ENCODE measurements at places on chromosomes 7 and 10. TPM values are rescaled to one million over a fixed set of nuclear protein-coding genes. Genes with fewer than 3 reads are reported as not detected.

The CPA5 gene
- total RNA-seq = not detected

The TMEM196 gene
- not detected for total RNA-seq

The ELN gene
- total RNA-seq = not detected

GRCh38 chr10:16583382-16583781 lies 61.7 kb upstream of the C1QL3 start:
- H3K27me3 ChIP-seq = no peaks in the 10 kb centered on the region
- DNase-seq = no peak
- H3K36me3 ChIP-seq = no peaks in the 10 kb centered on the region

DNA sequence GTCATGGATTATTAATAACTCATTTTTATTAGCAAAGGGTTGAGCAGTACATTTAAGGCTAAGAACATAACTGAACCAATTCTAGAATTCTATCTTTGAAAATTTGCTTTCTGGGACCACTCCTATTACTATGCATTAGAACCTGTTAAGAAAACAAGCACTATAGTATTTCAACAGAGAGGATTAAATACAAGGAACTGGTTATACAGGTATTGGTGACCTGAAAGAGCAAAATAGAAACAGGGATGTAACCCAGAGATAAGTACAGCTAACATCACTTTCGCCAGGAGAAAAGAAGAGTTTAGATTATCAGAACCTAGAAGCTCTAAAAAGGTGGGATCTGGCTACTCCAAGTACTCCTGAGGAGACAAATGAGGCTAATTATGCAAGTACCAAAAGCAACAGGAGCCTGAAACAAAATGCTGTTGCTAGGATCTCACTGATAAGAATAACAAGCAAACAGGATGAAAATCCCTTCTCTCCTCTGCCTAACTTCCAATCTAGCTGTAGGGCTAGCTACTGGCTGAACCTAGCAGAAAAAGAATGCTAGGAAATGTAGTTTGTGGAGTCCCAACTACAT lies 32.1 kb upstream of the ELAPOR2 start:
- H3K27me3 ChIP-seq = no peaks in the 10 kb centered on the region
- H3K4me3 ChIP-seq = no peak overlapping the region
- peaks cover 19% of the 10 kb centered on the region for H3K4me1 ChIP-seq
- no peak overlapping the region for H3K27ac ChIP-seq
- DNase-seq = peak; percentile 40
- H3K36me3 ChIP-seq = no peaks in the 10 kb centered on the region

DNA sequence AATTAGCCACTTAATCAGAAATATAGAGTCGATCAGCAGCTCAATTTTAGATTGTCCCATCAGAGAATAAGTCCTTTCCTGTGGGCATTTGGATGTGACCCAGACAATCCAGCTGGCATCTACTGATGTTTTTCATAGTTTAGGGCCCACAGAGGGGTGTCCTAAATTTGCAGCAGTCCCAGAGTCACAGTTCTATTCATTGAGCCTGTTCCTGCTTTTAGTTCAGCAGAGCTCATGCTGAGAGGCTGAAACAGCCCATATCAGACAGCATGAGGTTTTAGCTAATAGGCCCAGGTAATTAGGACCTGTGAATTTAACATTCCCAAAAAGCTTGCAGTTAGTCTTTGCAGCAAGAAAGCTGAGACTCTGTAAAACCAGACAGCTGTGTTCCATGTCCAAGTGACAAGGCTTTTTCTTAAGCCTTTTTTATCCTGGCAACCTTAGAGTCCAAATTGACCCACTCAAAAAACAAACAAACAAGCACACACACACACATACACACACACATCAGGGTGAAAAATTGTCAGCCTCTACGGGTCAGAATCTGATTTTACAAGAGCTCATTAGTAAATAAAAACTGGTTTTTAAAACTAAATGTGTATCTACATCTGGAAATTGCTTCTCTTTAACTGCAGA lies 33.7 kb downstream of the ANKIB1 start:
- H3K4me1 ChIP-seq = no peaks in the 10 kb centered on the region
- H3K4me3 ChIP-seq = no peak overlapping the region
- H3K27me3 ChIP-seq = no peaks in the 10 kb centered on the region
- H3K27ac ChIP-seq = no peak overlapping the region
- H3K36me3 ChIP-seq = peaks cover 6% of the 10 kb centered on the region

DNA sequence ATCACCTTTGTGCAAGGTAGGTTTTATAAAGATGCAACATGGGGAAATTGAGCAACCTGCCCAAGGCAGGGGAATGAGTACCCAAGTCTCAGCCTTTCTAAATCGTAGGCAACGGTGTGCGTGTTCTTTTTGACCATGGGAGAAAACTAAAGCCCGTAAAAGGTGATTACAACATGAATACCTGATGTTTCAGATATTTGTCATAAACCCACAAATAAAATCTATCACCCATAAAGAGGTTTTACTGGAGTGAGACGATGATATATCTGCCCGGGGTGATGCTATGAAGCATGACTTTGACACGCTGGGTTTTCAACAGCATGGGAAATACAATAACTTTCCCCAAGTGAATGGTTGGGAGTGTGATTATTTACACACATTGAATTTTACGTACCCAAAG lies 406.3 kb upstream of the KLF6 start:
- H3K27me3 ChIP-seq = no peaks in the 10 kb centered on the region
- H3K4me3 ChIP-seq = no peak overlapping the region
- peak; percentile 88 for DNase-seq

- peaks cover 37% of the 10 kb centered on the region for H3K27me3 ChIP-seq
- no peak for DNase-seq
- no peaks in the 10 kb centered on the region for H3K36me3 ChIP-seq
- H3K4me3 ChIP-seq = no peak overlapping the region
- peaks cover 6% of the 10 kb centered on the region for H3K4me1 ChIP-seq
Observed at GRCh38 chr7:137771273-137771672, 75.5 kb downstream of the DGKI start.

DNA sequence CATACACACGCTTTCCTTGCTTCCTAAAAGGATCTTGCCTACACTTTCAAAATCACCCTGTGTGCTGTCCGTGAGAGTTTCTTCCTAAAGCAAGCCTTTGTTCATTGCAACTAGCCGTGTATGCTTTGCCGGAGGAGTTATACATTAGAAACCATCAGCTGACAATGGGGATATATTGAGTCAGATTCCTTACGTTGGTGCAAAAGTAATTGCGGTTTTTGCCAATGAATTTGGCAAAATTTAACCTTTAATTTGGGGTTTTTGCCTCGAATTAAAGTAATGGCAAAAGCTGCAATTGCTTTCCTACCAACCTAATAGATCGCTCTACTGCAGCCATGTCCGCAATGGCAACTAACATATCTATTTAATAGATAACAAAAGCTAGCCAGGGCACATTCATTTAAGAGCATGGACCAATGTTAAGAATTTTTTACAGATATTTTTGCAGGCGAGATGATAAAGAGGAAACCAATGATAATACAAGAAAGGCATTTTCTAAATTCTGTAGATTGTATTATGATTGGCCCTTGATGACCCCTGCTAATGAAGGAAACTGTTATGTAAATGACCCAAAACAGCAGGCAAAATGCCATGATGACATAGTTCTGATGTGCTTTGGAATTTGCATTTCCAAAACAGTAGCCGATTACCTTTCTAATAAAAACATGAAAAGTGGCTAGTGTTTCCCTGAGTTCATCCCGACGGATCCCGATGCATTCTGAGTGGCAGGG lies 184.8 kb upstream of the NRP1 start:
- H3K27me3 ChIP-seq = no peaks in the 10 kb centered on the region
- peaks cover 6% of the 10 kb centered on the region for H3K4me1 ChIP-seq
- no peak for DNase-seq
- H3K36me3 ChIP-seq = no peaks in the 10 kb centered on the region
- H3K4me3 ChIP-seq = no peak overlapping the region

- no peak overlapping the region for H3K4me3 ChIP-seq
- peaks cover 37% of the 10 kb centered on the region for H3K4me1 ChIP-seq
- peak overlapping the region; percentile 60 for H3K27ac ChIP-seq
- no peak for DNase-seq
Observed at GRCh38 chr10:29646960-29647461, 12.2 kb upstream of the SVIL start.

DNA sequence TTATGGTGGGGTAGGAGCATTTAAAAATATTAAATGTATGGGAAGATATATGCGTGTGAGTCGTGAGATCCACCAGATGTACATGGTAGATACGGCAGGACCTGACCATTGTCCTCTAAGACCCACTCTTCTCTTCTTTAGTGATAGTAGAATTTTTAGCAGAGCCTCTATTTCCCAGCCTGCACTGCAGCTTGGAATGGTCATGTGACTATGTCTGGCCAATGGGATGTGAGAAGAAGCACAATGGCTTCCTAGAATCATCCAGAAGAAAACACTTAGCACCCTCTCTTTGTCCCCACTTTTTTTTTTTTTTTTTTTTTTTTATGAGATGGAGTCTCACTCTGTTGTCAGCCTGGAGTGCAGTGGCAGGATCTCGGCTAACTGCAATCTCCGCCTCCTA lies 86.6 kb upstream of the CYTH3 start:
- DNase-seq = no peak
- H3K36me3 ChIP-seq = no peaks in the 10 kb centered on the region
- H3K4me1 ChIP-seq = no peaks in the 10 kb centered on the region
- H3K27ac ChIP-seq = no peak overlapping the region
- H3K27me3 ChIP-seq = no peaks in the 10 kb centered on the region
- H3K4me3 ChIP-seq = no peak overlapping the region

All from PC-3 (cell line).